Activated naive CD4-positive, alpha-beta T cell (primary cell): ENCODE measurements at places on chromosomes 1 and 21.

DNA sequence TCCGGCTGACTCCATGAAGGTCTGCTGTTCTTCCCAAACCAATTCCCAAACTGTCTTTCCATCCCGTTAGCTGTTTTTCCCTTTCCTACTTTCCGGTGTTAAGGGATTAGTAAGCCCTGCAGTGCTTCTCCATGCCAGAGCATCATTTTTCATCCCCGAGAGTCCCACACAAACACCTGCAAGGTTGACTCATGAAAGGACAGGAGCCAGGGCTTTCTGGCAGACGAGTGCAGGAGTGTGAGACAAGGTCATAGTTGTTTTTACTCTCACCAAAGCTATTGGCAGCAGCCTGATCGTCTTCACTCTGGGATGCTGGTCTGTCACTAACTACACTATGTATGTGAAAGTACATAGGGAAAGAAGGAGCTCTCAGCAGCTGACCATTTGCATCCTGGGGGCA, 10.2 kb upstream of the BECN2 start:
- no peak for DNase-seq

GRCh38 chr1:209485167-209485566, 98.3 kb upstream of the CAMK1G start:
- no peak for DNase-seq

DNA sequence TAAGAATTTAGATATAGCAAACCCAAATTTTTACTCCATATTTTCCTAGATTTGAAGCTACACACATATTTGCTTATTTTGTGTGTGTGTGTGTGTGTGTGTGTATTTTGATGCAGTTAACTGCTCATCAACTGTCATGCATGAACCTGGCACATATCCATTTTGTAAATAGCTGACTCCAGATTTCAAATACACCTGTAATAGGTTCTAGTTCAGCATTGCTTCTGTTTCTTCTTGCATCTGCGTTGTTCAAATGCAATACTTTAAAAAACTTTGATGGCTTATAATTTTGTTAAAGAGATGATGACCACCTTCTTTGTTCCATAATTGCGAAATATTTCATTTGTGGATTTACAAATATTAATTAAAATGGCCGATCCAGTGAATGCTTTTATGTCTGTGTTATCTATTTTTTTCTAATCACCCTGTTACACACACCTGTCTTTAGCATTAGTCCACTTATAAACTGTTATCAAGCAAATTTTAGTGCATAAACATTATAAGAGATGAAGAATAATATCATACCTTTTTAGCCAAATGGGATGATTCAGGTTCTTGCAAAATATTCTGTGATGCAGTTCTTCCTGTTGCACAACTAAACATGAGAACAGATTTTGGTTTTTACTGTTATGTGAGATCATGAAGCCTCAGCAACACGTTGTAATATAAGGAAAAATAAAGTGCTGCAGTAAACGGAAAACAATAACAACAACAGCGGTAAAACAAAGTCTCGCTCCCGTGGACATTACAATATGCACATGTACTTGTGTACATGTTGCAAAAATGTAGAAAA, 12.7 kb upstream of the S100A11 start:
- DNase-seq, result no peak

- no peak for DNase-seq
These were observed 591.3 kb upstream of the ADGRL2 start for GRCh38 chr1:81209461-81209860.

DNA sequence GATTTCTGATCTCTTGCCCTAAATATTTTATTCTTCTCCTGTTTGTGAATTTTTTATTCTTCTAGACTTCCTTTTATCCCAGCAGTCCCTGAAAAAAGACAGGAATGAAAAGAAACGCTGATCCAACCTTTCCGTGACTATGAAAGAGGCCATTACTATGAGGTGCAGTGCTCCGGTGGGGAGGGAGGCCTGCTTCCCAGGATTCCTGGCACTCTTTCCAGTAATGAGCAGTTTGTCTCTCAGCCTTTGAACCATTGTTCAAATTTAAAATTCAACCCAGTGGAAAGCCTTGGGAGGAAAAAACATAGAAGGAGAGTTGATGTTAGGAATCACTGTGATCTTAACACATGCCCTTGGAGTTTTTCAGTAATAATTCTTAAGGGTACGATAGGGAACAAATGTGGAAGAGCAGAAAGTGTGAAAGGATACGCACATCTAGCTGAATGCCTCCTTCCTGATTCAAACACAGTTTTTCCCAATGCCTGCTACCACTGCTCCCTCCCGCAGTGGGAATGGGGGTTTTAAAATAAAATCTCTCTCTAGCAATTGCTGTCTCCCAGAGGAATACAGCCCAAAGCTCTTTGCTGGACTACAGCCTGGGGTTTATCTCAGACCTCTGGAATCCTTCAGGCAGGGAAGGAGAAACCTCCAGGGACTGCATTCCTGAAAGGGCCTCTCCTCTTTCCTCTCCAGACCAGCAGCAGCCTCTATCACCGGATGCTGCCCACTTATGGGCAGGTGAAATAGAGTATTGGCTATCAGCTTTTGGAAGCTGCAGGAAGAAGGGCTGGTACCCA, 6.1 kb downstream of the IER5 start:
- DNase-seq, result no peak

DNA sequence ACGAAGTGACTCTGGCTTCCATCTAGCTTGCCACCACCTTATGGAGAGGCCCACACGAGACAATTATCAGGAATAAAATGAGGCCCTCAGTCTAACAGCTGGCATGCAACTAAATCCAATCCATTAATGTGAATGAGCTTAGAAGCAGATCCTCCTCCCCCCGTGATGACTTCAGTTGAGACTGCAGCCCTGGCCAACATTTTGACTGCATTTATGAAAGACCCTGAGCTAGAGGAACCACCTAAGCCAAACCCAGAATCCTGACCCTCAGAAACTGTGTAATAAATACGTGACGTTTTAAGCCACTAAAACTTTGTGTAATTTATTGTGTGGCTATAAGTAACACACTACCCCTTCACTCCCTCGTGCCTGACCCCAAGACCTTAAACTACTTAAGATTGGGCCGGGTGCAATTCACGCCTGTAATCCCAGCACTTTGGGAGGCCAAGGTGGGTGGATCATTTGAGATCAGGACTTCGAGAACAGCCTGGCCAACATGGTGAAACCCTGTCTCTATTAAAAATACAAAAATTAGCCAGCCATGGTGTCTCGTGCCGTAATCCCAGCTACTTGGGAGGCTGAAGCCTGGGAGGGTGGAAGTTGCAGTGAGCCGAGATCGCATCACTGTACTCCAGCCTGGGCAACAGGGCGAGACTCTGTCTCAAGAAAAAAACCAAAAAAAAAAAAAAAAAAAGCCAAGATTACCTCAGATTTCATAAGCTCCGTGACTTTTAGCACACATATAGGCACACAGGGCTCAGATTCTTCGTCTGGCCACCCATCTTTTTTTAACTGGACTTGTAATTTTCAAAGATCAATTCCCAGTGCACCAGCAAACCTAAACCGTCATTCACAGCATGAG, 72.5 kb downstream of the ENAH start:
- no peak for DNase-seq

DNA sequence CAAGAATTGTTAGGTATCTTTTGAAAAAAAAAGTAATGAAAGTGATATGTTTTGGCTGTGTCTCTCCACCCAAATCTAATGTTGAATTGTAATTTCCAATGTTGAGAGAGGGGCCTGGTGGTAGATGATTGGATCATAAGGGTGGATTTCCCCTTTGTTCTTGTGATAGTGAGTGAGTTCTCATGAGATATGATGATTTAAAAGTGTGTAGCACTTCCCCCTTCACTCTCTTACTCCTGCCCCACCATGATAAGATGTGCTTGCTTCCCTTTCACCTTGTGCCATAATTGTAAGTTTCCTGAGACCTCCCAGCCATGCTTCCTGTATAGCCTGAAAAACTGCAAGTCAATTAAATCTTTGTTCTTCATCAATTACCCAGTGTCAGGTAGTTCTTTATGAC, 70.7 kb downstream of the XCL2 start:
- DNase-seq, result no peak

GRCh38 chr1:79708646-79709265, 702.2 kb upstream of the ADGRL4 start:
- no peak for DNase-seq

DNA sequence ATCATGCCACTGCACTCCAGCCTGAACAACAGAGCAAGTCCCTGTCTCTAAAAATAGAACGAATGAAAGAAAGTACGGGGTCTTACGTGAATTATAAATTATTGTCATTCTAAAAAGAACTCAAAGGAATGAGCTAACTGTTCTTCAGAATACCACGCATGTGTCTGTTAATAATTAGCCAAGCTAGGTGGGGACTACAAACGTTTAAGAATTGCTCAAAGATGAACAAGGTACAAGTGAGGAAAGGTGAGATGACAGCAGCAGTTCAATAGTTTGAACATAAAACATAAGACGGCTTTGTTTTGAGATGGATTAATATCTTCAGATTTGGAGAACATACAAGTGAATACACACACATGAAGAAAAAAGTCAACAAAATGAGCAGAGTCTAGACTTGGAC, 79.6 kb downstream of the UBR4 start:
- no peak for DNase-seq

DNA sequence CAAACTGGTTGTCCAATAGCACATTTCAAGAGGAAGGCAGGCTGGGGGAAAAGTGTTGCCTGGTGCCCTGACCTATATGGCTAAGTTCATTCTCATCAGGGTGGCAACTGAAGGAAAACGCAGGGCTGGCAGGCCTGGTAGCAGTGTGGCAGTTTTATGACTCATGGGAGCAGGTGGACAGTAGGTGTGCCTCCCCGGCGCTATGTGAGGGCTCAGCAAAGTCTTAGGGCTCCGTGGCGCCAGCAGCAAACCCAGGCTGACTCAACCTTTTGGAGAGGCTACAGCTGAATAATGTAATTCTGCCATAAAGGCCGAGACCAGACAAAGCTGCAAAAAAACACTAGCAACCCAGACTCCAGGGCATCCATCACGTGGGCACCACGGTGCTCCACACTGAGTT, 23.6 kb downstream of the GADD45A start:
- DNase-seq, result no peak

- no peak for DNase-seq
These were observed 41.3 kb downstream of the AKNAD1 start for GRCh38 chr1:108815566-108815965.

DNA sequence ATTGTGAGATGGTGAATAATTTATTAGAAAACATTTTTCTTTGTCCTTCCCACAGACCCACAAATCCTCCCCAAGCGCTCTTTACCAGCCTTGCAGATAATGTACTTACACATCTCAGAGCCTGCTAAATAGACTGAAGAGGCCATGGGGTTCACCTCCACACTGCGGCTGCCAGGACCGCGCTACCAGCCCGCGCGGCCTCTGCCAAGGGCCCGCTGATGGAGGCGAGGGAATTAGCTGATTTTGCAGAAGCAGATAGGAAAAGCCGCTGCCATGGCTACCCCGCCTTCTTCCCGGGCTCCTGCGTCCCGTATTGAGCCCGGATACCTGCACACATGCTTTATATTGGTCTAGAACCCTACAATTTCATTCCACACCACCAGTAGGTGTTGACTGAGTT, 248.0 kb upstream of the FOXD3 start:
- DNase-seq, result no peak

GRCh38 chr21:43712268-43712942, 6.5 kb upstream of the PDXK start:
- no peak for DNase-seq

DNA sequence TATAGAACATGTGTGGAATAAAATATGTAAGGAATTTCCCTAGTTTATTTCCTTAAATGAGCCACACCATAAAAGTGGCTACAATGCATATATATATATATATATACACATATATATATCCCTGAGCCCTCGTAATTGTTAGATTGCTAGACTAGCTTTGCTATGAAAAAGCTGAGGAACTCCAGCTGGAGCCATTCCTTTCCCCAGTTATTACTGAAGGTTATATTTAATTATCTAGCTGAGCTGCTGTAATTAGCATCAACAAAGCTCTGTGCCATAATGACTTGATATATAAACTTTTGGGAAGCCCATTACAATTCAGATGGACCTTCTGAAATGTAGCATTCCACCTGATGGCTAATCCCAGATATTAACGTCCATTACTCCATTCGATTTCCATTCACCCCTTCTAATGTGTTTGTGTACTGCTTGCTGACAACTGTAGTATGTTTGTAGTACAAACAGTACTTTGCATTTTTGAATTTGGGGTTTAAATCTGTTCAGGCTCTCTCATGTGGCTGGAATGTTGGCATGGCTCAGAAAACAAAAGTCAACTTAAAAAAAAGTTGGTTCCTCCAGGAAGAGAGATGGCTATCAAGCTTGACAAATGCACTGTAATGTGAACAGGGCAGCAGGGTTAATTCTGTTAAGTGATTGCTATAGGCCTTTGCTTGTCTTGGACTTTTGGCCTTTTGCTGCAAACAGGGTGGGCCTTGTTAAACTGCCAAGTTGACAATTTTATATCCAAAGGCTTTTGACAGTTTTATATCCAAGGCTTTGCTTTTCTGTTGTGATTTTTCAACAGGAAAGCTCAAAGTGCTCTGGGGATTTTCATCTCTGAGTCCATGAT, 170.0 kb downstream of the LTN1 start:
- no peak for DNase-seq

- no peak for DNase-seq
These were observed 47.6 kb upstream of the VAV3 start for GRCh38 chr1:108012553-108012952.

- no peak for DNase-seq
These were observed 13.6 kb downstream of the MYOCOS start for GRCh38 chr1:171635661-171636060.

- DNase-seq, result no peak
These were observed 1020.2 kb downstream of the TTLL7 start for GRCh38 chr1:82978461-82979324.

DNA sequence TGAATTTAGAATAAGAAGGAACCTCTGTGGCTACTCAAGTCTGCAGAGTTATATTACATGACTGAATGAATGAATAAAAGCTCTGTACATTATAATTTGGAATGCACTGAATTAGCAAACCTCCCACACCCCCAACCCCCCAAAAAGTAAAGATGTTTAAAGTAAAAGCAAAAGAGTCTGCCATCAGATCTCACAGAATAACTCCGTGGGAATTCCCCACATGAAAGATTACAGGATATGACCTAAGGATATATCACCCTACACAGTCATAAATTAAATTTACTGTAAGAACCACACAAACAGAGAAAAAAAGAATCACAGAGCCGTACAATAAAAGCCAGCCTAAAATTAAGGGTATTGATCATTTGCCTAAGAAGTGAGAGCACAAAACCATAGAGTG, 587.3 kb downstream of the PTPRC start:
- DNase-seq, result no peak

DNA sequence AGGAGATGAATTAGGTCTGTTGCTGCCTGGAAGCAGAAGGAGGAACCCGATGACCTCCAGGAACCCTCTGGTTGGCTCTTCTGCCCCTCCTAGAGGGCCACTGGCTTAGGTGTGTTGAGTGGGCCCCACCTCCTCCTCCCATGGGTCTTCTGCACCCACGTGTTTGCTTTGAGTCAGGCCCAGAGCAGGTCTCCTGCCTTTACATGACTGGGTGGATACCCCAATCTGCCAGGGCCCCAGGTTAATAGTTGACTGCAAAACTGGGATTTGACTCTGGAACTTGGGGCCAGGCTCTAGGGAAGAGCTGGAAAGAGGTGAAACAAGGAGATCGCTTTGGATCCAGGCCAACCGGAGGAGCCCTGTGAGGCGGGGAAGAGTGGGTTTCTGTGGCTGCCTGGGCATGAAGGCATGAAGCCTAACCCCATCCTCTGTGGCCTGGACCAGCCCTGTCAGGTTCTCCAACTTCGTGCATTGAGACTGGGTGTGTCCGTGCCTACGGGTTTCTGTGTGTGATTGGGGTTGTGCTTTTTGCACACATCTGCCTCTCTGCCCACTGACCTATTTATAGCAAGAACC, 7.8 kb upstream of the LAD1 start:
- no peak for DNase-seq

GRCh38 chr1:33610864-33611455, 138.5 kb downstream of the ZSCAN20 start:
- DNase-seq, result no peak

GRCh38 chr1:155169541-155169940, 3.6 kb downstream of the KRTCAP2 start:
- no peak for DNase-seq
